ENCODE measurements at places on chromosomes 3 and 15.

GRCh38 chr3:71389191-71389590, 194.3 kb downstream of the FOXP1 start:
- no peak for DNase-seq

DNA sequence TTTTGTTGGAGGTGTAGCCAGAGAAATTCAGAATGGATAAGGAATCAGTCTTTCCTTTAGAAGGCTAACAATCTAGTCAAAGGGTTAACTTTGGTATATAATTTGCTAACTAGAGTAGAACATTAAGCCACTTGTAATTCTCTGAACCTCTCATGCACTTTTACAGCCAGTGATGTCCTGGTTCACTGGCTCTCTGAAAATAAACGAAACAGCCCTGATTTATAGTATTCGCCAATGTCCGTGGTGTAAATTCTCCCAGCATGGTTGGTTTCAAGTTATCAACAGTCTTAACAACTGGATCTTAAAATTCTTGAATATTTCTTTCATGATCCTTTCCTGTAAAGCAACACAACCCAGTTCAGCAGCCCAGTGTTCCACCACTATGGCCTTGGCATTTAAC, 500.4 kb upstream of the CDIN1 start:
- DNase-seq: no peak

DNA sequence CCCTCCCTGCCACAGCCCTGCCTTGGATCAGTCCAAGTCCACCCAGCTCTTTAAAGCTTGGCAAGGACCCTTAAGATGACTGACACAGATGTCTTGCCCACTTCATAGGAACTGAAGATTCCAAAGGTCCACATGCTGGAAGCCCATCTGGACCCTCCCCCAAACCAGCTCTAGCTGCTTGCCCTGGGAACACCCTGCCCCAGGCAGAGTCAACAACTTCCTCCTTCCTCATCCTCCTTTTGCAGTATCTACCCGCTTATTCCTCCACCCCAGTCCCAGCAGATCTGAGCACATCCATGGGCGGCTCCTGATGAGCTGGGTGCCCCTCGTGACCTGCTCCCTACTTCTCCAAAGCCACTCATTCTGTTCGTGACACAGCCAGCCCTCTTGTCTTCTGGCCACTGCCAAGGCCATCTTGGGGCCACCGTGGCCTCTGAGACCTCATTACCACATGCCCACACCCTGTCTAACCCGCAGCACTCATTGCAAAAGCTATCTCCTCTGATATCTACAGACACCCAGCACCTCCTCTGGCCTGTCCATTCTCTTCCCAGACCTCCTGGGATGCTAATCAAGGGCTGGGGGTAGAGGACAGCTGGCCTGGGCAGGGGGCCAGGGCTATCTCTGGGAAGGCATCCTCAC, 2.0 kb upstream of the PFKFB4 start:
- no peak for DNase-seq

- DNase-seq: peak; percentile 83
Observed at GRCh38 chr3:117019082-117019713, 309.6 kb downstream of the TUSC7 start.

DNA sequence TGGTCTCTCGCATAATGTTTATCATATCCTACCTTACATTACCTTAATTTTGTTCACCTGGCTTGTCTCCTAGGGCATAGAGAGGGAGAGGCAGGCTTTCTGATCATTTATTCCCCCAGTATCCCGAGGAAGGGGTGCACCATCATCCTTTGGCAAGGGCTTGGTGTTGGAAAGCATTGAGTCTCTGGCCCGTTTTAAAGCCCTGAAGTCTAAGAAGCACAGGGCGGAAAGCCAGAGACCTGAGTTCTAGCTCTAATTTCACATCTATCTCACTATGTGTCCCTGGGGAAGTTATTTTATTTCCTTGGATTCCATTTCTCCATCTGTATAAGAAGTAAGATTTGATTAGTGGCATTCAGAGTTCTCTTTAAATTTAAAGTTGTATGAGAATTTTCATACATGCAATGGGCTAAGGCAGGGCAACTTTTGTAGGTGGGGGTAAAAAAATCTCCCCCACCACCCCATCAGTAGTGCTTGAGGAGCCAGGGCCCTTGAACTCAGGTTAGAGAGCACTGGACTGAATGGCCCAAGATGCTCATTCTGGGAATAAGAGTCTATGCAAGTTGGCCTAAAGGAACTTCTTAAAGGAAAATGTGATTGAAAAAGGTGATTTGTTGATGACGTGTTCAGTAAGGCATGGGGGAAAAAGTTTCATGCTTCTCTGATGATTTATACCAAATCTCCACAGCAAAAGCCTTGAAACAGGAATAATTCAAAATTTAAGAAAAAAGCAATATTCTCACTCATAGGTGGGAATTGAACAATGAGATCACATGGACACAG, 10.1 kb downstream of the TMC3 start:
- no peak for DNase-seq

- peak; percentile 81 for DNase-seq
Observed at GRCh38 chr3:24773798-24774197, 279.1 kb upstream of the THRB start.

DNA sequence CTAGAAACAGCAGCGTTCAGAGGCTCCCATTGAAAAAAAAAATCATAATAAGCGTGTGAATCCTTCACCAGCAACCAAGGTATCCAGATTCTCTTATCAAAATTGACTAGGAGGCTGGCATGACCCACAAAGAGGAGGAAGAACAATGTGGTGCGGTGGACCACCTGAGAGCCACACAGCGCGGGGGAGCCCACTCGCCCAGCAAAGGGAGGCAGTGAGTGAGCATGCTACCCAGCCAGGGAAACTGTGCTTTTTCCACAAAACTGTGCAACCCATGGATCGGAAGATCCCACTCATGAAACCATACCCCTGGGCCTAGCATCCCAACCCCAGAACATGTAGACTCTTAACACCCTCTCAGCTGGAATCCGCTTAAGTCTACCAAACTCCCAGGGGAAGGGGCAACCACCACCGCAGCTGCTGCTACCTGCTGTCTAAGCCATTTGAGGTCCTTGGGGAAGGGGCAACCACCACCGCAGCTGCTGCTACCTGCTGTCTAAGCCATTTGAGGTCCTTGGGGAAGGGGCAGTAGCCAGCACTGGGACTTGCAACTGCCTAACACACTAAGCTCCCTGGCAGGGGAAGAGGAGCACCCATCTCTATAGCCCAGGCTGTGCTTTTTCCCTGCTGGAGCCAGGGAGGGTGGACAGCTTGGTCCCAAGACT, 102.8 kb upstream of the CLDN18 start:
- DNase-seq: no peak

GRCh38 chr15:76991048-76991447, 3.9 kb upstream of the PSTPIP1 start:
- DNase-seq: no peak

- DNase-seq: peak; percentile 59
Observed at GRCh38 chr15:66921319-66921915, 144.0 kb upstream of the SMAD3 start.

- peak; percentile 79 for DNase-seq
Observed at GRCh38 chr3:69161587-69162307, 39.4 kb upstream of the LMOD3 start.

- no peak for DNase-seq
Observed at GRCh38 chr15:67853454-67853853, 13.6 kb upstream of the RNU6-1 start.

GRCh38 chr3:145124900-145125678, 1035.9 kb downstream of the PLOD2 start:
- DNase-seq: no peak

- peak; percentile 76 for DNase-seq
Observed at GRCh38 chr15:63599401-63600000, 2.3 kb downstream of the FBXL22 start.

- DNase-seq: no peak
Observed at GRCh38 chr3:161025911-161026310, 79.2 kb downstream of the B3GALNT1 start.

DNA sequence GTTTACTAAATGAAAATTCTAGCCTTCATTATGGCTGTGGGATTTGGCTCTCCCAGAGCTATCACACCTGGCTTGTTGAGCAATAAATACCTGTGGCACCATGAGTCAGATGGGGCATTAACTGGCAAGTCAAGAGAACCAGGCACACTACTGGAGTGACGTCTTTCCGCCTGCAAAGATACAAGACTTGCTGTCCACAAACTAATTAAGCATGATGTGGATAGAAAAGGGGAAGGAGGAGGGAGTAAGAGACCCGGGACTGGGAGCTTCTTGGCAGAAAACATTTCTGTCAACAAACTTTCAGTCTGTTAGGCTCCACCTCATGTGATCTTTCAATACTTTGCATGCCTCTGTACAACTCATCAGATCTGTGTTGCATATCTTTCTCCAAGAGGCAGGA, 56.5 kb downstream of the CLDN1 start:
- DNase-seq: no peak

GRCh38 chr3:161423911-161424522, 52.7 kb upstream of the SPTSSB start:
- DNase-seq: peak; percentile 80

GRCh38 chr3:168574455-168575158, 478.9 kb upstream of the GOLIM4 start:
- no peak for DNase-seq

- DNase-seq: no peak
Observed at GRCh38 chr3:126517291-126517951, at the start of gene UROC1. UROC1 (minus strand) TSS chr3:126517773; CDS start chr3:126517719, 54 bp downstream.

DNA sequence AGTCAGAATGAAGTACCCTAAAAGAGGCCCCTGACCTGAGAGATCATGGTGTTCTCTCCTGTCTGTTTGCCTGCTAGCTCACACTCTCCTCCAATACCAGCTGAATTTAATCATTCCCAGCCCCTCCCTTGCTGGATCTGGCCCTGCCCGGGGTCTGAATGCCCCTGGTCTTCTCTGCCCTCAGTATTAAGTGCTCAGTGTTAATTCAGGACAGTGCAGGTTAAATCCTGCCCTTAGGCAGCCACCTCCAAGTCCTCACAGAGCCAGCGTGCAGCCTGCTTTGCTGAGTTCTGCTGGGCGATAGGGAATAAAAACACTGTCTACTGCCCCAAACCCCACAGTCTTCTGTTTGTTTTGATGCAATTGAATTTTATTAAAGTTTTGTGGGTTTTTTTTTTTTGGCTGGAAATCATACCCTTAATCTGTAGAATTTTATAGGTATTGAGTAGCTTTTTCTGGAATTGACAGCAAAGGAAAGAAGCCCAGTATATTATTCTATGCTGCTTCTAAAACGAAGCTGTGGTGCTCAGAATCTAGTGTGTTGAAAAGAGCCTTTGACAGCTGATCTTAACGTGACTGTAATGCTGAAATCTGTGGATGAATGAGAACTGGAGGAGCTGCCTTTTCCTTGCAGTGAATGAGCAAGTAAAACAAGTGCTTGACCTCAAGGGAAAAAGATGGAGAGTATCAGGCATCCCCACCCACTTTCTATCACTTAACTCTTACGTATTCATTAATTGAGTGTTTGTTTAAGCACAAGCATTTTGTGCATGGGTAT, 12.3 kb upstream of the BDH1 start:
- peak; percentile 93 for DNase-seq

DNA sequence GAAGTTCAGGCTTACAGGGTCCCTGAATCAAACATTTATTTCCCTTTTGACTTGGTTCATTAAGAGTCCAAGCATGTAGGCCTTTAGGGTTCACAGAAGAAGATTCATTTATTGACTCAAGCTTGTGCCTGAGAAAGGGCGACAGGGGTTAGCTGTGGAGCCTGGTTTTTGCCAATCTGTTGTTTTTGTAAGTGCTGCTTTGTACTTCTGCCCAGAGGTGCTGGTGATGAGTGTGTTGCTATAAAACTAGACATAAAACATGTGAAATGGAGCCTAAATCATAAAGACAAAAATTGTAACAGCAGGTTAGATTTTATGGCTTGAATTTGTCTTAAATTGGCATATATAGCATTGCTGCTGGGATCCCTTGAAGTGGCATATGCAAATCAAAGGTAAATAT, 308.3 kb upstream of the UBE2E2 start:
- DNase-seq: no peak

GRCh38 chr3:141070727-141071357, 19.7 kb downstream of the SPSB4 start:
- no peak for DNase-seq

GRCh38 chr3:154280161-154280560, 44.1 kb downstream of the DHX36 start:
- no peak for DNase-seq

GRCh38 chr3:32973982-32974381, 22.5 kb downstream of the CCR4 start:
- no peak for DNase-seq

- no peak for DNase-seq
Observed at GRCh38 chr3:54826251-54826691, 101.6 kb downstream of the LRTM1 start.

GRCh38 chr3:7800006-7800780, 701.4 kb upstream of the LMCD1 start:
- DNase-seq: peak; percentile 59

GRCh38 chr15:69976366-69976994, 121.2 kb downstream of the TLE3 start:
- DNase-seq: peak; percentile 10

- DNase-seq: peak; percentile 56
Observed at GRCh38 chr3:65831733-65832425, 206.8 kb downstream of the MAGI1 start.

DNA sequence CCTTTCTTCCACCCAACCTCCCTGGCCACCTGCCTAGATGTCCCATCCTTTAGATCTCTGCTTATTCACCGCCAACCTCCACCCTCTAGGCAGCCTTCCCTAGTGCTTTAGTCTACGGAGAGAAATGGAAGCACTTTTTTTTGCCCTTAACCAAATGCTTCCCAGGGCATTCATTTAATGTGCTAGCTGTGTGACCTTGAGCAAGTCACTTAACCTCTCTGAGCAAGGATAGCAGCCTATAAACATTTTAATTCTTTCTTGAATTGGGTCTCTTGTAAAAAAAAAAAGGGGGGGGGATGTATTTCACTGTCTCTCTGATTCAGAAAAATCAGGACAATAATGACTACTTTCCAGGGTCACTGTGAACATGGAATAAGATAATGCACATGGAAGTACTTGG, 3.2 kb upstream of the INSYN1 start:
- DNase-seq: no peak

- no peak for DNase-seq
Observed at GRCh38 chr3:131348911-131349310, 32.7 kb upstream of the NUDT16 start.

- no peak for DNase-seq
Observed at GRCh38 chr15:98549741-98550140, 98.6 kb upstream of the IGF1R start.

- no peak for DNase-seq
Observed at GRCh38 chr3:33201195-33201594, 17.4 kb downstream of the SUSD5 start.

GRCh38 chr15:39396979-39397615, 183.8 kb upstream of the THBS1 start:
- DNase-seq: no peak

- no peak for DNase-seq
Observed at GRCh38 chr15:65379986-65380385, 2.2 kb upstream of the IGDCC3 start.

GRCh38 chr3:132228923-132229322, 88.3 kb upstream of the ACP3 start:
- DNase-seq: peak; percentile 26

- no peak for DNase-seq
Observed at GRCh38 chr3:129619726-129620162, 13.3 kb upstream of the PLXND1 start.

- DNase-seq: no peak
Observed at GRCh38 chr3:171862993-171863521, 19.9 kb downstream of the TMEM212 start.
